Stimulated activated CD4-positive, alpha-beta T cell treated with anti-CD3 and anti-CD28 coated beads, Interleukin-4, amount 100 ng/mL, for 1 hour (primary cell): ENCODE measurements at places on chromosomes 7 and 10.

DNA sequence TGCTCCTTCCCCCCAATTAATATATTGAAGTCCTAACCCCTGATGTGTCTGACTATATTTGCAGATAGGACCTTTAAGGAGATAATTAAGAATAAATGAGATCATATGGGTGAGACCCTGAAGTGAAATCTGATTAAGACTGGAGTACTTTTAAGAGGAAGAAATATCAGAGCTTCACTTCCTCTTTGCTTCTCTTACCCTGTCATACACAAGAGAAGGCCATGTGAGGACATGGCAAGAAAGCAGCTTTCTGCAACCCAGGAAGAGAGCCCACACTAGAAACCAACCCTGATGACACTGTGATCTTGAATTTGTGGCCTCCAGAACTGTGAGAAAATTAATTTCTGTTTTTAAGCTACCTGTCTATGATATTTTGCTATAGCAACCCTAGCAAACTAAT is 44.2 kb downstream of the JMJD1C start:
- no peak for DNase-seq

DNA sequence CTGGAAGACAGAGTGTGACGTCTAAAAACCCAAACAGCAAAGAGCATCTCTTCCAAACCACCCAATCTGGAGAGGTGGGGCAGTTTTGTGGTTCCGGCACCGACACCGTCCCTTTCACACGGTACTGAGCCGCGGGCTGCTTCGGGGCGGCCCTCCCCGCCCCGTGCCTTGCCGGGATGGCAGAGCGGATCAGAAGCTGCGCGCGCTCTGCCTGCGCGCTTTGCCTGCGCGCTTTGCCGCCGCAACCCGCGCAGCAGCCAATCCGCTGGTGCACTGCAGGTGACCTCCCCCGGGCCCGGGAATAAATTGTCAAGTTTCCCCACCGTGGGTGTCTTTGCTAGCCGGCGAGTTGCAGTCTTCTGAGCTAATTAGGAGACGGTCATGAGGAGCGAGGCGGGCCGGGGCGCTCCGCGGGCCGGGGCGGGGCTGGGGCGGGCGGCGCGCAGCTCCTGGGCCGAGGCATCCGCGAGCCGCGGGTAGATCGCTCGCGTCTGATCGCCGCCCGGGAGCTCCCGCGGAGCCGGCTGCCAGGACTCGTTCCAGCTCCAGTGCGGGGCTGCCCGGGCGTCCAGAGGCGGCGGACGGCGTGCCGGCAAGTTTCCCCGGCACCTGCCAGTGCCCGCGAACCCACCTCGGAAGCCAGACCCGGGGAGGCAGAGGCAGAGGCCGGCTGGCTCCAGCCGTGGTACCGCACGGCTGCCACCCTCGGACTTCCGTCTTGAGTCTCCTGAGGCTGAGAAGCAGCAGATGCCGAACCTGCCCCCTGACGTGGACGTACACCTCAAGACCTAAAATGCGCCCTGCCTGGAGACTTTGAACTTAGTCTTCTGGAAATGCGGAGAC is 536.0 kb upstream of the GALNT17 start:
- no peak for DNase-seq

GRCh38 chr7:30371321-30371720 is 86.9 kb downstream of the ZNRF2 start:
- DNase-seq: no peak

GRCh38 chr10:116265686-116266085 is 7.3 kb downstream of the GFRA1 start:
- DNase-seq: no peak

GRCh38 chr10:17286562-17287550 is 58.8 kb downstream of the VIM start:
- DNase-seq: no peak

DNA sequence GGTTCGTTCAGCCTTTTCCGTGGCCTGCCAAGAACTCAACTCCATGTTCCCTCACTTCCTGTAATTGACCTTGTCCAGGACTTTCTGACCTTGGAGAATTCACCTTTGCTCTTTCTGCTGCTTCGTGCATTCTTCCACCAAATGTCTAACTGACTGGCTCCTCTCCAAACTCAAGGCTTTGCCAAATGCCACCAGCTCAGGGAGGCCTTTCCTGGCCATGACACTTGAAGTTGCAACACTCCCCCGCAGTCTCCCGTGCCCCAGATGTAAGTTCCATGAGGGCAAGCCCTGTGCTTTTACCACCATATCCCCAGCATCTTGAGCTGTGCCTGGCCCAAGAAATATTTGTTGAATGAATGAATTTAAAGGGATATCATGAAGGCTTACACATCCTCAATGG is 238.4 kb downstream of the ARHGAP21 start:
- no peak for DNase-seq

- DNase-seq: no peak
Measured at GRCh38 chr10:7651853-7652470, 14.8 kb downstream of the ITIH5 start.

- no peak for DNase-seq
Measured at GRCh38 chr7:79506481-79506880, 53.0 kb upstream of the MAGI2 start.

DNA sequence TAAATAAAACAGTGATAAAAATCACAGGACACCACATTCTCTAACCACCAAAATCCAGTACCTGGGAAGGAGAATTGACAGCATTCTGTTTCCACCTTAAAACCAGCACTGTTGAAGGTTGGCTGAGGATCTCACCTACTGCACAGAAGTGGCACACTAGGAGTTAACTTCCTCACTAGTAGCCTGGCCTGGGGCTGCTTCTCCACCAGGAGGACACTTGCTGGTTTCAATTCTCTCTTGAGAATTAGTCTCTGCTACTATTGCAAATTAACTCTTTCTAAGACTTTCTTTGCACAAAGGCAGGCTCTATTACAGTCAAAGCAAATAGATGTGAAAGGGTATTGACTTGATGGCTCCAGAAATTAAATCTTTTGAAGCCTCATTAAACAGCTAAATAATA is 2.3 kb upstream of the CTTNBP2 start:
- DNase-seq: no peak

DNA sequence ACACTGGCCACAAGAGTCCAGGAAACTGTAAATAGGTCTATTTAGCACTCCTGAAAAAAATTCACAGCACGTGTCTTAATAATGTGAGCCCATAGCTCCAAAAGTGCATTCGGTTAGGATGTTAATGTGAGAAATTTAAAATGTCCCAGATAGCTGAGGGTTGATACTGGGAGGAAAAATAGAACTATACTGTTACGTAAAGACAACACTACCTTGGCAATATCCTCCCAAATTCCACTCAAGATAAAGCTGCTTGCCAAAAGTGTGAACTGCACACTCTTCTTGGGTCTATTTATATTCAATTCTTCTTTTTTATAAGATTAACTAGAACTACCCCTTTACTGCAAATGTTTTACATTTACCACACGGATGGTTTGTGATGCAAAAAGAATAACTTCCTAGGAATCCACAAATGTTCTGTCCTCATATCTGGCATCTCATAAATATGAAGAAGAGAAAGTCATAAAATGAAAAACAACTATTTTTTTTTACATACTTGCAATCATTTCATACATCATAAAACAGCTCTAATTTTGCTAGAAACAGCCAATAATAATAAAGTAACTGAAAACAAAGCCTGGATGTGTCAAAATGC is 10.4 kb downstream of the RAB11FIP2 start:
- no peak for DNase-seq

DNA sequence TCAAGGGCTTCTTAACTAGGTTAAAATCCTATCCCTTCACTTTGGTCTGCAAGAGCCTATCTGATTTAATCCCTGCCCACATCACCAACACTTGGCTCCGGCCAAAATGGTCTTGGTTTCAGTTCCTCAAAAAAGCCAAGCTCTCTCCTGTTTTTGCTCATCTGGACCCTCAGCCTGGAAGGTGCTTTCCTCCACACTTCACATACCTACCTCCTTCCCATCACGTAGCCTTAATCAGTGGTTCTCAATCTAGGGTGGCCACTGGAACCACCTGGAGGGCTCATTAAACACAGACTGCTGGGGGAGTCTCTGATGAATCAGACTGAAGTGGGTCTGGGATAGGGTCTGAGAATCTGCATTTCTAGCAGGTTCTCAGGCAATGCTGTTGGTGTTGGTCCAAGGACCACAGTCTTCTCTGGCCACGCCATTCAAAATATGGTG is 227.0 kb upstream of the AOAH start:
- DNase-seq: no peak

DNA sequence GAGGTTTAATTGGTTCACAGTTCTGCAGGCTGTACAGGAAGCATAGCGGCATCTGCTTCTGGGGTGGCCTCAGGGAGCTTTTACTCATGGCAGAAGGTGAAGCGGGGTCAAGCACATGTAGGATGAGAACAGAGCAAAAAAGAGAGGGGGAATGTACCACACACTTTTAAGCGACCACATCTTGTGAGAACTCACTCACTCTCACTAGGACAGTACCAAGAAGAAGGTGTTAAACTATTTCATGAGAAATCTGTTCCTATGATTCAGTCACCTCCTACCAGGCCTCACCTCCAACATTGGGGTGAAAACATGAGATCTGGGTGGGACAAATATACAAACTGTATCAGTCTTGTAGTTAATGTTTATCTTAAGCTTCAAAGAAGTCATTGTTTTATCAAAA is 174.7 kb downstream of the GNAI1 start:
- DNase-seq: no peak

DNA sequence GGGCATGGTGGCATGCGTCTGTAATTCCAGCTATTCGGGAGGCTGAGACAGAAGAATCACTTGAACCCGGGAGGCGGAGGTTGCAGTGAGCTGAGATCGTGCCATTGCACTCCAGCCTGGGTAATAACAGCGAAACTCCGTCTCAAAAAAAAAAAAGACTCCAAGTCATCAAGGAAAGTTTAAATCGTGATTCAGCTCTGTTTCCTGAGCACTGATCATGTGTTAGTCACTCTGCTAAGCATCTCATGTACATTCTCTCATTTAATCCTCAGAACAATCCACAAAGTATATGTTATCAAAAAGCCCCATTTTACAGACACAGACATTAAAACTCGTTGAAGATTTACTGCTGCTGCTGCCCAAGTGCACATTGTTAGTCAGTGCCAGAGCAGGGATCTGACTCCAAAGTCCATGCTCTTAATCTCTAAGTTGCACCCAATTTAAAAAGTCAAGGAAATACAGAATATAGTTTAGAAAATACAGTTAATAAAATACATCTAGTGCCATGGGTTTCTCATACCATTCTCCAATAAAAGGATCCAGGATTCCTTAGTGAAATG is 6.2 kb downstream of the PIK3AP1 start:
- DNase-seq: no peak

GRCh38 chr10:33917069-33917780 is 582.8 kb upstream of the NRP1 start:
- DNase-seq: no peak

- no peak for DNase-seq
Measured at GRCh38 chr7:149741629-149742028, 31.8 kb downstream of the ZNF467 start.

- DNase-seq: no peak
Measured at GRCh38 chr7:119838444-119838843, 434.5 kb upstream of the KCND2 start.

DNA sequence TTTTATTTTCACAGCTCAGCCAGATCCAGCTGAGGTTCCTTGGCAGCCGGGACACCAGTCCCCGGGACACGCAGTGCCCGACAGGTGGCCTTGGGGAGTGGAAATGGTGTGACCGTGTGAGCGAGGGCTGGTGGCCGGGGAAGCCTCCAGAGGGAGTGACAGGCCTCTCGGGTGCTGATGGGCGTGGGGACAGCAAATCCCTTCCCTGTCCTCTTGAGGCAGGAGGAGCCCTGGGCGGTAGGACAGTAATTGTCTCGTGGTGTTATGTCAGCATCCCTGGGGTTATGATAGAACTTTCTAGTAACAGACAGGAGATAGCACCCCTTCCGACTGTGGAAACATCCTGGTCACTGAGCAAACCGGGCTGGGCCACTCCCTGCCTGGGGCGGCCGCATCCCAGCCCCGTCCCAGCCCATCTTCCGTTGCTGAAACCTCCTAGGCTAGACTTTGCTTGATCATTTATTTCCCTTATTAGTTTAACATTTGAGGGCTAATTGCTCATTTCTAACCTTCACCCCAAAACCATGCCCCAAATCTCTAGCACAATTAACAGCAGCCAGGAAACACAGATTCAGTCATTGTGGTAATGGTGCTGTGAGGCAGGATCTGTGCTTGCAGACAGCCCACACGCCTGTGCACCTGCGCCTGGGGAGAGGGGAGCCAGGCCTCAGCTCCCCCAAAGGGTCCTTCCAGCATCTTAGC is 63.3 kb downstream of the ELFN1 start:
- no peak for DNase-seq

DNA sequence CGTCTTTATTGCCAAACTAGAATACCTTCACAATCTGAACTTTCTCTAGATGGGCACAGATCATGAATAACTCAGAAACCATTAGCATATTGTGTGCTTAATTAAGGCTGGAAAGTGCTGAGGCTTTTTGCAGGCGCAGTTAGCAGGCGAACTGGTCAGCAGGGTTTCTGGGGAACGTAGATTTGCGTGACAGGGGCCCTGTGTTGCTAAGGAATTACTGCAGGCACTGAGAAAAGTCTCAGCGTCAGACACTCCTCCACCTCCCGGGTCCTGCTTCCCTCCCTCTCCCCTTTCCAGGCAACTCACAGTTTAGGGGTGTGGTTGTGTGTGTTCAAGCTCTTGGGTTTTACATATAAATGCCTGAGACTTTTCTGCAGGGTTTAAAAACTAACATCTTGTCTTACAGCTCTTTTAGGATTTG is 2.2 kb downstream of the MAP3K8 start:
- DNase-seq: no peak

DNA sequence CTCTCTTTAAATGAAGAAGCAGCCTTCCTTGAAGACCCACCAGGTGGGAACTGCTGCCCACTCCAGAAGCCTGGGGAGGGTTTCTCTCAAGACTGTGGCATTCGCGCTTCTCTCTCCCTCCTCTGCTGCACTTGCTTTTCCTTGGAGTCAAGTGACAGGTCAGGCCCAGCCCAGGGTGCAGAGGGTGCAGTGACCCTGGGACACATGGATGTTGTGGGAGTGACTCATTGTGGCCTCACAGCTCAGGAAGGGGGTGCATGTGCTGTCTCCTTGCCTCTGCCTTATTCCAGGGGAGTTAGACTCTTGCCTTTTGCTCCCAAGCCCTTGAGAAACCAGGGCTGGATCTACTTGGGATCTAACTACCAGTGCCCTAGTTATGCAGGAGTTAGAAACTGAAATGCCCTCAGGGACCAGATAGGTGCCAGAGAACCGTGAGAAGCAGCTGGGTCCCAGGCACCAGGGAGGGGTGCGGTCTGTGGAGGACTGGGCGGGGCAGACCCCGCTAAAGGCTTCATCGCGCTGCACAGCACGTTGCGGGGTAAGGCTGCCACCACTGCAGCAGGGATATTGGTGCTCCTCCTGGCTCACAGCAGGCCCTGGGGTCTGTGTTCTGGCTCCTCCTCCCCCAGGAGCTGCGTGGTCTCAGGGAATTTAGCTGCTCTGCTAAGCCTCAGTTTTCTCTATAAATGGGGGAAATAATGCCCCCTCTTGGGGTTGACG is 11.4 kb downstream of the FAM241B start:
- no peak for DNase-seq

GRCh38 chr10:100774876-100775275 is 29.5 kb downstream of the PAX2 start:
- no peak for DNase-seq
